ENCODE measurements at places on chromosomes 12 and 14.

DNA sequence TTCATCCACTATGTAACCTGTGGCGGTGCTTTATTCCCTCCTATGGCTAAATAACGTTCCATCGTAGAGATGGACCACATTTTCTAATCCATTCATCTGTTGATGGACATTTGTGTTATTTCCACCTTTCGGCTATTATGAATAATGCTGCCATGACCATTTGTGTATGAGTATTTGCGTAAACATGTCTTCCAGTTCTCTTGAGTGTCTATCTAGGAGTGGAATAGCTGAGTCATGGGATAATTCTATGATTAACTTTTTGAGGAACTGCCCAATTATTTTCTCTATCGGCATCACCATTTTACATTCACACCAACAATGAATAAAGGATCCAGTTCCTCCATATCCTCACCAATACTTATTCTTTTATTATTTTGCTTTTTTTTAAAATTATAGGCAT is 261.9 kb upstream of the SFSWAP start:
- no peak for DNase-seq

GRCh38 chr12:124553862-124554428 is 13.5 kb downstream of the NCOR2 start:
- no peak for DNase-seq

- no peak for DNase-seq
Measured at GRCh38 chr14:71103662-71104484, 196.6 kb downstream of the PCNX1 start.

DNA sequence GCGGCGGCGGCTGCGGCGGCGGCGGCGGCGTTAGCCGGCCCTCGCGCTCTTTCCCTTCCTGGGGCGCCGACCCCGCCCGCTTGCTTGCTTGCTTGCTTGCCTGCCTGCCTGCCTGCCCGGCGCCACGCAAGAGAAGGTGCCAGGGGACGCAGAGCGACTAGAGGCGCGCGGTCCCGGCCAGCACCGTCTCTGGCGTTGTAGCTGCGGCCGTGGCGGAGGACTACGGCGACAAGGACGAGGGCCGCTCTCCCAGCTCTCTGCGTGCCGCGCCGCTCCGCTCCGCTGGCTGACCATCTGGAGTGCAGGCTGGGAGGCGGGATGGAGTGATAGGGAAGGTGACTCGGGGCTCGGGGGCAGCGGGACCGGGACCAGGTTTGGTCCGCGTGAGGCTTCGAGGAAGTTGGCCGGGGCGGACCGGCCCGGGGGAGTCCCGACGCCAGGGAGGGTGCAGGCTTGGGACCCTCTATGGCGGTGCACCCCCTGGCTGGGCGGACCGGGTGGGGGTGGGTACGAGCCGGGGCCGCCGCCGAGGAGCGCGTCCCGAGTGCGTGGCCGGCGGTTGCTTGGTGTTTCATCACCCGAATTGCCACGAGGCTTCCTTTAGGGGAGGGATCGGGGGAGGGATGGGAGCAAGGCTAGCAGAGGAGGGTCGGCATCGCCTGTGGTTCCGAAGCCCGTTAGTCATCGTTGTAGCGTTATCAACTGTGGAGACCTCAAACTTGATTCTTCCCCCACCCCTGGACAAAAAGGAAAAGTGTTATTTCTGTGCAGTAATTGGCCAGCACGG is 471 bp downstream of the XPOT start:
- no peak for DNase-seq

DNA sequence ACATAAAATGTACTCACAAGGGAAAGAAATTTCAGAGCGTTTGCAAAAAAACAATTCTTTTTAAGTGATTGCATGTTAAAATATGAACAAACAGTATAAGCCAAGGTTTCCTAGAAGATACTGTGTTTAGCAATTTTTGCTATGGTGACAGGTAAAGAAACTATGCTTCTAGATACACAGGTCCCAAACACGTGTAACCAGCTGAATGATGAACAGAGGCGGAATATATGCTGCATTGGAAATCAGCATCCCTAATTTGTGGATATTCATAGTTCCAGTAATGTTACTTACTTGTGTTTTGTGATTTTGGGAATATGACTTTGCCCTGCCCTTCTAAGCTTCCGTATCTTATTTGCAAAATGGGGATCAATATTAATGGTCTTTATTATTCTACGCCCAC is 326.3 kb upstream of the DIO2 start:
- no peak for DNase-seq

DNA sequence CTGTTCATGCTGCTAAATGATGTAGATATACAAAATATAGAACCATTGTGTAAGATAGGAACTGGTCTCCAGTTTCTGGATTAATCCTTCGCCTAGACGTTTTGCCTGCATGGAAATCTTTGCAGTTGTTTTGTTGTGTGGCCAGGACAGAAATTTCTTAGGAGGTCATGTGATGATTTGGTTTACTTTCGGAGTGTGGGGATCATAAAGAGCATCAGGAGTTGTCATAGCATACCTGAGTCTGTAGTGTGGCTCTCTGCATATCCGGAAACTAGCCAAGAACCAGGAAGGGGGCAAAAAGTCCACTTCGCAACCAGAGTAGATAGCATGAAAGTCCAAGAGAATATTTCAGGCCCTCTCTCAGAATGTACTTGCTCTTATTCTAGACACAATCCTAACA is 3.1 kb downstream of the SAMD4A start:
- DNase-seq = no peak

DNA sequence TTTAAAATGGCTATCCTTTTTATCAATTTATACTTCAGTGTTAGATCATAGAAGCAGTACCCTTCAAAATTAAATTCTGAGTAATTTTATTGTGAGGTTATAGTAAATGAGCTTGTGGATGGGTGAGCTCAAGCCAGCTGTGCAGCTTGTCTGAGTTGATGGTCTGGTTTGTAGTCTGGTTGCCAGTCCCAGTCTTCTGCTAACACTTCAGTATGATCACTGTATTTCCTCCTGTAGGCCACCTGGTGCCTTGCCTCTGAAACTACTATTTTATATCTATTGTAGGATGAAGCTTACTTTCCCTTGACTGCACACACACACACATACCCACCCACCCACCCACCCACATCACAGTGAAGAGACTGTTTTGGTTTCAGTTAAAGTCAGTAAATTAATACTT is 496.4 kb downstream of the PCNX1 start:
- peak; percentile 19 for DNase-seq

GRCh38 chr12:123529686-123530085 is 3.8 kb downstream of the RILPL1 start:
- DNase-seq = no peak

DNA sequence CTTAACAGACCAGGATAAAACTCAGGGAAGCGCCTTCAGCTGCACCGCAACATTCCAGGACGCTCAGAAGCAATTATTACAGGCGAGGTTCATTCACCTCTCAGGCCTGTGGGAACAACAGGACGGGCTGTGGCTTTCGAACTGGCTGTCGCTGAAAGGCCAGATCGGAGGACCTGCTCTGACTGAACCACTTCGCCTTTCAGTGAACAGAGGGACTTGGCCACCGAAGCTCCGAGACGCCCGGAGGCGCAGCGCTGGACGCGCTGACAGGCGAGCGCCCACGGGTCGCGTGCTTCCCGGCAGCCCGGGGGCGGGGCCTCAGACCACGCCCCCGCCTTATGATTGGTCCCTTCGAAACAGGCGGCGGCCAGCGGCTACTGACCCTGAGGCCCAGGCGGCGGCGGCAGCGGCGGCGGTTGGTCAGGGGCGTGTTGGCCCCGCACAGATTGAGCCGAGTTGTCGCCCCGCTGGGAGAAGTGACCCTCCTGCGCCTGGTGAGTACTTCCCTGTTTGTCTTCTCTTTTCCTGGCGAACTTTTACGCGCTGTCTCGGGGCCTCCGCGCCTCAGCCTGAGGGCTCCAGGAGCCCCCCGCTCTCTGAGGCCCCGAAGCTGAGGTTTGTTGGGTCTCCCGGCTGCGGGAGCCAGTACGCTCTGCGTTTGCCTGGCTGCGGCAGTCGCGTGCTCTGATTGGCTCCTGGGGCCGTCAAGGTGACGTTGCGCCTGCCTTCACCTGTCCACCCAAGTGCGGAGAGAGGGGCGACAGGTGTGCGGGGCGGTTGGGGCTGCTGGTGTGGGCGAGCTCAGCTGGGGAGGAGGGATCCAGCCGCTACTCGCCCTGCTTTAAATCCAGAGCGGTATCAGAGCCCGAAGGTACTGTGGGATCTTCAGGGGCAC is at the start of gene GAS2L3:
Gene GAS2L3, plus strand, starts transcription at position 393 of the 895 bp plus-strand sequence. CDS start 21,221 bp downstream, outside the sequence.
- DNase-seq = peak; percentile 5

GRCh38 chr12:56954057-56954957 is 3.1 kb downstream of the RDH16 start:
- DNase-seq = no peak

DNA sequence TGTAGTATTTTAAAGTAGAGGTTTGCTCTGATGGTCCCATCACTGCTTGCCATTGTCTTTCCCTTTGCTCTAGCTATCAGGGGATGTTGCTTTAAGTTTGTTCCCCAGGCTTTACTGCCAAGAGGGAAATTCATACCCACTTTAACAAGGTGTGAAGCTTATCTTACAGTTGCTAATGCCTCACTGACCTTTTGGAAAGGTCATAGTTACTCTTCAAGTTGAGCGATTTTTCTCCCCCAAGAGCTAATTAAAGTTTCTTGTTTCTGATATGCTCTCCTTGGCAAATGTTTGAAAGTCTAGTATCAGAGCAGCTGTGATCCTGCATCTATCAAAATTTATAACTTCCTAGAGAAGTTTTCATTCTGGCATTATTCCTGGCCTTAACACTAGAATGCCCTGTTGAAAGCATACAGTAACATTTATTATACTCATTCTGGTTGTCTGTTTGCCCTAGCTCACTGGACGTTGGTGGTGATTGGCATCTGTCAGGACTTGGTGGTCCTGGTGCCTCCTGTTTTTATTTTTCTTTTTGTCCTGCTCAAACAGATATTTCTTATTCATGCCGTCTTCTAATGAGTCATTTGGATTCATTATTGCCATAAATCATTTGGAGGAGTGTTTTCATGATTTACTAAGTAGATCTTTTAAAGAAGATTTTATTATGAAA is 8.1 kb downstream of the ATP2A2 start:
- no peak for DNase-seq

DNA sequence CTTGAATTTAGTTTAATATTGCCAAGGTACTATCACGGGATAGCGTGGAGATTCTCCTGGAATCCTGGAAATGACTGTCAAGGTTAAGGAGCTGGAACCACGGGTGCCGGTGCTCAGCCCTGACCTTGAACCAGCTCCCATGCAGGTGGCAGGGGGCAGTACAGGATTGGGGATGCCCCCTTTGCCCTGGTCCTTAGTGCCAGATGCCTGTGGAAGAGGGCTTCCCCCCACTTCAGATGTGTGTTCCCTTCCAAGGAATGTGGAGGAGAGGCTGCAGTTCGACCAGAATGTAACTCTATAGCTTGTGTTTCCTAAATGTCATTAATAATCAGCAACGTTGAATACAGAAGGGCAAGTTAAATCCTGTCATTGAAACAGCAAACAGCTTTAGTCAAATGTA is 258.9 kb downstream of the VRK1 start:
- DNase-seq = peak; percentile 8

DNA sequence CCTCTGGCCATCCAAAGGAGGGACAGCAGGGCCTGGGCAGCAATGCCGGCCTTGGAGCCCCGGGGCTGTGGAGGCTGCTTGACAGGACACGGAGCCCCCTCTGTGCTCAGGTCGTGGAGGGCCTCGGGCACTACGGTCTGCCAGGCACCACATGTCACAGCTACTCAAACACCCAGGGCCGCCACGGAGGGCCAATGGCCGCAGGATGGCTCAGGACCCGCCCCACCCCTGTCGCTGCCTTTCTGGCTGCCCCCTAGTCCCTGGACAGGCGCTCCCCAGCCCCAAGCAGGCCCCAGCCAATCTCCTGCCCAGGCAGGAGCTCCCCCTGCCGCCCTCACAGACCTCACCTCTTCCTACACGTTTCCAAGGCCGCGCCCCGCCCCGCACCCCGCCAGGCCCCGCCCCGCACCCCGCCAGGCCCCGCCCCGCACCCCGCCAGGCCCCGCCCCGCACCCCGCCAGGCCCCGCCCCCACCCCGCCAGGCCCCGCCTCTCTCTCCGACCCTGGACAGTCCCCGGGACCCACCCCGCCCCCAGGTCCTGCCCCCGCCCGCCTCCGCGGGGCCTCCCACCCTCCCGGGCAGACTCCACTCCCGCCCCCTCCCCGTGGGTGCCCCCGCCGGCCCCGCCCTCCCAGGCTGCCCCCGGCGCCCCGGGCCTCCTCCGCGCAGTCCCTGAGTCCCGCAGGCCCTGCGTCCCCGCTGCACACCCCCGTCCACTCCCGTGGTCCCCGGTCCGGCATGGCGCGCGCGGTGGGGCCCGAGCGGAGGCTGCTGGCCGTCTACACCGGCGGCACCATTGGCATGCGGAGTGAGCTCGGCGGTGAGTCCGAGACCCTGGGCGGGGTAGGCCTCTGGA is at the start of gene ASPG:
Gene ASPG, plus strand, starts transcription at position 669 of the 857 bp plus-strand sequence. Its CDS starts 71 bp downstream, at position 740.
- peak; percentile 27 for DNase-seq

DNA sequence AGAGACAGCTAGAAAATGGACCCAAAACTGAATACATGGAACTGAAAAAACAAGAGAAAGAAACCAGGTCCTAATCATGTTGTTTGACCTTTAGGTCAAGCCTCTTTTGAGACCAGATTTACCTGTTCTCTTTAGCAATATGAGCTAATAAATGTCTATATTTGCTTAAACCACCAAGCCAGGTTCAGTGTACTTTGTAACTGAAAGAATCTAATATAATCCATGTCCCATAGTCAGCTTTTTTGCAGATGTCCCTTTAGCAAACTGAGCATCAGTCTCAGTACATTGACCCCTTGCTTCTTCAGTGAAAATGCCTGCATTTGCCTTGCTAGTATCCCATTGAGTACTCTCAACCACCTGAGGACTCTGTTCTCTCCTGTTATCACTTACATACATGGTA is 61.7 kb downstream of the PLCZ1 start:
- no peak for DNase-seq

DNA sequence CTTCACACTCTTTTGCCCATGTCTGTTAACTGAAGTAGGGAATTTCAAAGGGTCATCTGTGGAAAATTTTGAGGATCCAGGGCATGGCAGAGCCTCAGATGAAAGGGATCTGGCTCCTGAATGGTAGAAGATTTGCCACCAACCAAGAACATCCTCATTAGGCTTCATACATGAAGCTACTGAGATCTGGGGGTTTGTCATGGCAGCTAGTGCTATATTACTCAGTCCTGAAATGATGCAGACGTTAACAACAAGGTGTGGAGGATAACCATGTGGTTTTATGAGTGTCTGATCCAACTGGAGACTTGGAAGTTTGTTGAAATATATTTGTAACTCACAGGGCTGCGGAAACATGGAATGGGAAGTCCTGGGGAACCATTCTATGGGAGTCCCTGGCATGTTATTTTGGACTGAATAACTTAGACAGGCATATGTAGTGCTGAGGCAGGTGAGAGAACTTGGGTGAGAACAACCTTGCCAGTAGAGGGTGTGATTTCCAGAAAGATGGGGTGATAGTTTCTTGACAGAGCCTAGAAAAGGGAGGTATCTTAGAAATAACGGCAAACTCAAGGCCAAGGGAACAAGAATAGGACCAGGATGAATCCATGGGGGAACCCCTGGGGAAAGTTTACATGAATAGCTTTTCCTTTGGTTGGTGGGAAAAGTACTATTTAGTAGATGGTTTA is 42.0 kb upstream of the C12orf75 start:
- no peak for DNase-seq

- DNase-seq = no peak
Measured at GRCh38 chr12:65728455-65728847, 95.8 kb upstream of the HMGA2 start.

GRCh38 chr12:62250671-62251608 is 9.3 kb upstream of the USP15 start:
- no peak for DNase-seq

- DNase-seq = no peak
Measured at GRCh38 chr12:11794751-11795150, 145.3 kb downstream of the ETV6 start.

- DNase-seq = no peak
Measured at GRCh38 chr14:96503306-96503679, 1.1 kb downstream of the PAPOLA start.
